ENCODE measurements at places on chromosomes 1 and 21.

DNA sequence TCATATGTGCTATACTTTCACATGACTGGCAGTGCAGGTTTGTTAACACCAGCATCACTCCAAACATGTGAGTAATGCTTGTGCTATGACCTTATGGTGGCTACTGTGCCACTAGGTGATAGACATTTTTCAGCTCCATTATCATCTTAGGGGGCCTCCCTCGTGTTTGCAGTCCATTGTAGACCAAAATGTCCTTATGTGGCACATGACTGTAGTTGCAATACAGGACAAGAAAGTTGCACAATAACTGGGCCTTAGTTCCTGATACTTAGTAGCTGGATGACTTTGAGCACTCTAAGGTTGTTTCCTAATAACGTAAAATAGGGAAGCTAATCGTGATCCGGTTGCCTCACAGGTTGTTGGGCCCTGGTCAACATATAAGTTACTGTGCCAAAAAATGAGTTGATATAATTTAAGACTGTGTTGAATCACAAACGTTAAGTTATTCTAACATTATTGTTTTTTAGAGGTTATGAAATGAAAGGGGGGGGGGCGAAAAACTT, 511 bp upstream of the SNX27 start:
- DNase-seq, result no peak

- no peak for DNase-seq
These were observed 2.4 kb downstream of the LIX1L start for GRCh38 chr1:145955436-145955835.

DNA sequence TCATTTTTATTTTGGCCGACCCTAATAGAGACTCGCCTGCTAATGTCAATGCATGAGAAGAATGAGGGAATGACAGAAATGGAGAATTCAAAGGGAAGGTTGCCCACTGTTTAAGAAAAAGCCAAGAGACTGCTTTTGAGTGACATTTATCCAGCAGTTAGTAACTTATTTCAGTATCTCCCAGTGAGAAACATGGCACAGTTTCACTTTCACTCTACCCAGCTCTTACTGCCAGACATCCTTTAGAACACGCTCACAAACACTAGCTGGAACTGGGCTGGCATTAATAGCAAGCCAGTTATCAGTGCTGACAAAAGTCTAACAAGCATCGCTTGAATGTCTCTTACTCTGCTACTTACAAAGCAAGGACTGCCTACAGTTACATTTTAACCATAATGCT, 8.5 kb downstream of the GGPS1 start:
- DNase-seq, result no peak

- no peak for DNase-seq
These were observed 83.4 kb downstream of the LRRN2 start for GRCh38 chr1:204602111-204602579.

Measured in T-helper 17 cell (primary cell).